ENCODE measurements at places on chromosomes 4 and X.
A peak's percentile ranks its signal among the peaks of the same experiment; 100 is the strongest.

DNA sequence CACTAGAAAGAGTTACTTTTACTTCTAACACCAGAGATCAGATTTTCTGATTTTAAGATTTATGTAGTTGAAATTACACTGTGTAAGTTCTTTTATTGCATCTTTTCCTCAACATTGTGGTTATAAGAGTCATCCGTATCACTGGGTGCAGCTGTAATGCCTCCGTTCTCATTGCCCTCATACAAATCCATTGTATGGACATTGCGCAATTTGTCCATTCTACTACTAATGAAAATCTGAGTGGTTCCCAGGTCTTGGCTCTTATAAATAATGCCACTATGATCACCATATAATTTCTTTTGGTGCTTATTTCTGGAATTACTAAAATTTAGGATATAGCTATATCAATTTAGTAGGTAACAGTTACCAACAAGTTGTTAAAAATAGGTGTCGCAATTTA is 614.0 kb upstream of the GALNT7 start:
- no peak for DNase-seq

DNA sequence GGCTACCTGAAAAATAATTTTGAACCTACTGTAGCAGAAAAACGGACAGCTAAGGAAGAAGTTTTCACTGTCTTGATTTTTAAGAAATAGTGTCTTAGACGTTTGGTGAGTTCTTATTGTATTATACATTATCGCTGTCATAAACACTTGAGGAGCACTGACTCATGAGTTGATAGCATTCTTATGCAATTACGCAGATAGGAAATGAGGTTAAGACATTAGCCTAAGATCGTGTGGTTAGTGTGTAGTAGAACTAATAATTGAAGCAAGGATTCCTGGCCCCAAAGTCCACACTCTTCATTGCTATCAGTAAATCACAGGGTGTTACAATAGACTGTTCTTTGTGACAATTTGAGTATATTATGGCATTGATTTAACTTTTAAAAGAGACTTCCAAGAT is 238.1 kb downstream of the ARAP2 start:
- no peak for DNase-seq

GRCh38 chr4:3711183-3712111 is 54.7 kb upstream of the ADRA2C start:
- no peak for DNase-seq

GRCh38 chr4:120853161-120853935 is 69.2 kb downstream of the PRDM5 start:
- DNase-seq, result no peak

- DNase-seq, result no peak
Measured at GRCh38 chr4:176437756-176438155, 118.0 kb downstream of the SPCS3 start.

DNA sequence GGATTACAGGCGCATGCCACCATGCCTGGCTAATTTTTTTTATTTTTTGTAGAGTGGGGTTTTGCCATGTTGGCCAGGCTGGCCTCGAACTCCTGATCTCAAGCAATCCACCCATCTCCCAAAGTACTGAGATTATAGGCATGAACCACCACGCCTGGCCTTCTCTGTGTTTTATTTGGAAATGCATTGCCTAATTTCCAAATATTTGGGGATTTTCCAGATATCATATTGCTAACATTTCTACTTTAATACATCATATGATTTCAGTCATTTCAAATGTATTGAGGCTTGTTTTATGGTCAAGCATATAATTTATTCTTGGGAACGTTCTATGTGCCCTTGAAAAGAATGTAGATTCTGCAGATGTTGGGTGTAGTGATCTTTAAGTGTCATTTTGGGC is 38.8 kb downstream of the FGF2 start:
- DNase-seq, result no peak

GRCh38 chr4:67736262-67736661 is 17.9 kb downstream of the GNRHR start:
- no peak for DNase-seq

DNA sequence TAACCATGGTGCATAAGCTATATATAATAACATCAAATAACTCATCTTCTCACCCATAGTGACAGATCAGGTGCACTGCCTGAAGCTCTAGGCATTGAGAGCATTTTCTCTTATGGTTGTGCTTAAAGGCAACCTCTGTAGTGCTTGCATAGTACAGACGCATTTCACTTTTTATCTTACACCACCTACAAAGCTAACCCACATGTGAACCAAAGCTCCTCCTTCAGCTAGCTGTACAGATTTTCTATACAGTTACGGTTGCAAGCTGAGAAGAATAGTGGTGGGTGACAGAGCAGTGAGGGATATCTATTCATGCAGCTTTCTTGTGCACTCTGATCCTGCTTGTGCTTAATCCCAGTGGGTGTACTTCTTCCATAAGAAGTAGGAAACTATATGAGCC is 1525.2 kb downstream of the STIM2 start:
- DNase-seq, result no peak

GRCh38 chr4:78129383-78130108 is 72.4 kb downstream of the FRAS1 start:
- no peak for DNase-seq

DNA sequence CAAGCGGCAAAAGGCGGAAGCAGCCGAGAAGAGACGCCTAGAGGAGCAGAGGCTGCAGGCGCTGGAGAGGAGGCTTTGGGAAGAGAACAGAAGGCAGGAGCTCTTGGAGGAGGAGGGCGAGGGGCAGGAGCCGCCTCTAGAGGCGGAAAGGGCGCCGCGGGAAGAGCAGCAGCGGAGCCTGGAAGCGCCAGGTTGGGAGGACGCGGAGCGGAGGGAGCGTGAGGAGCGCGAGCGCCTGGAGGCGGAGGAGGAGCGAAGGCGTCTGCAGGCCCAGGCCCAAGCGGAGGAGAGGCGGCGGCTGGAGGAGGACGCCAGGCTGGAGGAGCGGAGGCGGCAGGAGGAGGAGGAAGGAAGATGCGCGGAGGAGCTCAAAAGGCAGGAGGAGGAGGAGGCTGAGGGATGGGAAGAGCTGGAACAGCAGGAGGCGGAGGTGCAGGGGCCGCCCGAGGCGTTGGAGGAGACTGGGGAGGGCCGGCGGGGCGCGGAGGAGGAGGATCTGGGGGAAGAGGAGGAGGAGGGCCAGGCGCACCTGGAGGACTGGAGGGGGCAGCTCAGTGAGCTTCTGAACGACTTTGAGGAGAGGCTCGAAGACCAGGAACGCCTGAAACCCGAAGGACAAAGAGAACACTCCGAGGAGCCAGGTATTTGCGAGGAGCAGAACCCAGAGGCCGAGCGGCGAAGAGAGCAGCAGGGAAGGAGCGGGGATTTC is 72.9 kb downstream of the AASDH start:
- no peak for DNase-seq

DNA sequence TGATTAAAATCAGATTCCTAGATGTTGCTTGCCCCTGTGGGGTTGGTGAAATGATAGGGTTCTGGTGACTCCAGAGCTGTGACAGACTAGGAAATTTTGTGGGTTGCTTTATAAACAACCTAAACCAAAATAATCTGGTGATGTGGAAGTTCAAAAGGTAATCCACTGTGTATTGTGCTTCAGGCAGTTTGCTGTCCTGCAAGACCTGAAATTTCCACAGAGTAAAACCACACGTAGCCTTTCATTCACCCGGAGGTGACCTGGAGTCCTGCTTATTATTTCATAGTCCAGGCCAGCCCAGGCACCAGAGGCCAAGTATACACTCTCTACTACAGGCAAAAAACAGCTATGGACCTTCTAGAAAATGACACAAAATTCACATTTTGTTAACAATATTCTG is 114.6 kb upstream of the CBR4 start:
- DNase-seq, result no peak

DNA sequence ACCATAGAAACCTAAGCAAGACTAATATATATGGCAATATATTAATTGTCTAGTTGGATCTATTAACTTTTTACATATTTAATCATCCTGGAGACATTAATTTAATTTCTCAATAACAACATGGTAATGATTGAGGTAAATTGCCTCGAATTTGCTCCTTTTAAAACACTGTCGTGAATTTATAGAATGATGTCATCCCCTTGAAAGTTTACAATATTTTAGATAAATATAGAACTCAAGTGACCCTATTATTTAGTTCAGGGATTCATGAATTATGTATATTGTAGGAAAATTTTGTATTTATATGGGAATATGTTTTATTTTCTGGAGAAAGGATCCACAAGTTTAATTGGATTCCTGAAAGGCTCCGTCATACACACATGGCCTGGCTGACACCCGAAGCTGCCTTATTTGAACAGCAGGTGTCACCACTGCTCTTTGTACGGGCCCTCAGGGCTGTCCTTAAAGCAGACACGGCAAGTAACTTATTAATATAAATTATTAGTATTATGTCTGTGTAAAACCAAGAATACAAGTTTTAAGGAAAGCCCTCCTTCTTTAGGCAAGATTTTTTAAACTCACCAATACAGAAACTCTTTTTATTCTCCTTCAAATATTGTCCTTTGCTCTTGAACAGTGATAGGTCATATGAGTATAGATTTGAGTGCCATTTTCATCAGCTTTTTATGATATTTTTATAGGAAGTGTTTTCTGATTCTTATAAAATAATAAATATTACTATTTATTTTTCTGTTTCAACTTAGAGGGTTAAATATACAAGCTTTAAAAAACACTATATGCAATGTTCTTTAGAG is 1.9 kb upstream of the PLRG1 start:
- DNase-seq, result peak; percentile 44

DNA sequence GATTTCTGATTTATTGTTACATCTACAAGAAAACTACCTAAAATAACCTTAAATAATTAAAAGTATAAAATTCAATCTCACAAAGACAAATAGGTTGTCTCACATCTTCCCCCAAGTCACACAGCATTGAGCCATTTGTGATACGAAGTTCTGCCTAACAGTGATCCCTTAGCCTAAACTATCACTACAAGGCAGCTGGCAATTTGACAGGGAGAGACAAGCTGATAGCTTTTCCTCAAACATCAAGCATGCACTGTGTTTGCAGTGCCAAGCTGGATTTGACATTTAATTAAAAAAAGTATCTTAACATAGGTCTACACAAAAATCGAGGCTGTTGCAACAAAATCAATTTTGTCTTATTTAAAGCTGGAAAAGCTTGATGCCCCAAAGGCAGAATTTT is 464.7 kb upstream of the TRAM1L1 start:
- DNase-seq, result no peak

DNA sequence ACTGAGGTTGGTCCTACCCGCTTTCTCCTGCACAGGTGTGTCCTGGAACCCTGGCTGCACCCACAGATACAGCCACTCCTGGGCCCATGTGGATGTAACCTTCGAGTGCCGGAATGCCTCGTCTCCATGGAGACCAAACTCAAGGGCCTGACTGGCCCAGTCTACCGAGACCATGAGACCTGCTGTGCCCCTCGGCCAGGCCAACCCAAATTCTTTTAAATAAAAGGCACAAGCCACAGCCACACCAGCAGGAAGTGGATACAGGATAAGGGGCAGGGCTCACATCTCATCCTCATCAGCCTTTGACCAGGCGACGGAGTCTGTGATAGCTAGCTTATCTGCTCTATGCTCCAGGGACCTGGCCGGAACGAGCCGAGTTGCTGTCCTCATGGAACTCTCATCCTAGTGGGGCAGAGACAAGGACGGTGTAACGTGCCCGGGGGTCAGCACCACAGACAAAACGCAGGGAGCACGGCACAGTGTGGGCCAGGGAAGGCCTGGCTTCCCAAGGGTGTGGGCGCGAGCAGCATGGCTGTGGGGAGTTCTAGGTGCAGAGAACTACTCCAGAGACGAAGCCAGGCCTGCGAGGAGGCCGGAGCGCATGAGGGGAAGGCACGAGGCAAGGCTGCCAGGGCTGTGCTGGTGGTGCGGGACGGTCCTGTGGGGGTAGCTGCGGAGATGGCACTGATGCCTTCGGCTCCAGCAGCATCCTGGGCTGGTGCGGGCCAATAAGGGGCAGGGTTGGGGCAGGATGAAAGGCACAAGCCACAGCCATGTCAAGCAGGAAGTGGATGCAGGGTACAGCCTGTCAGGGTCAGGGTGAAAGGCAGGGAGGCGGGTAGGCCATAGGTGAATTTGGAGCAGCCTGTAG is 22.7 kb downstream of the NOP14 start:
- DNase-seq, result no peak

DNA sequence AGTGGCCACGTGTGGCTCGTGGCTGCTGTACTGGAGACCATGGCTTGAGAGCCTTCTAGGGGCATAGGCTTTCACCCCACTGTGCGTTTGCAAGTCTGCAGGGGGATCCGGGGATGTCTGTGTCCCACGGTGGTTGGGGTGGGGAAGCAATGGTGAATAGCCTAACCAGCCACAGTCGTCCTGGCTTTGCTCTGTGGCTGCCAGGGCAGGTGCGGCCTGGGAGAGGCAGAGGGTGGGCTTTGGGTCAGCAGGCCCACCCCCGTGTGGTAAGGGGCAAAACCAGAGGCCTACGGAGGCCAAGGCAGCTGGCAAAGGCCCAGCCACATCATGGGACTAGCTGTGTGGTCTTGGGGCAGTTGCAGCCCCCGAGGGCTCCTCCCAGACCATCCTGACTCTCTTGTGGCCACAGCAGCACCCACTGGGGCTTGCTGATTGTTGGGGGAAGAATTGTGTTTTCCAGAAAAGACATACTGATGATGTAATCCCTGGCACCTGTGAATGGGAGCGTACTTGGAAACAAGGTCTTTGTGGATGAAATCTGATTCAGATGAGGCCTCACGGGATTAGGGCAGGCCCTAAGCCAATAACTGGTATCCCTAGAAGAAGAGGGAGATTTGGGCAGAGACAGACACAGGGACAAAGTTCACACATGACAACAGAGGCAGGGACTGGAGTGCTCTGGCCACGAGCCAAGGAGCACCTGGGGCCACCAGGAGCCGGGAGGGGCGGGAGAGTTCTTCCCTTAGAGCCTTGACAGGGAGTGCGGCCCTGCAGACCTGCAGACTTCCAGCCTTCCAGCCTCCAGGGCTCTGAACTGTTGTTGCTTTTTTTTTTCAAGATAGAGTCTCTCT is 2.9 kb downstream of the CPZ start:
- DNase-seq, result no peak

Measured in HFF-Myc (cell line).